ENCODE measurements at places on chromosomes 6 and 20.

- DNase-seq = no peak
Observed at GRCh38 chr6:140909156-140909555, 1223.6 kb upstream of the GJE1 start.

- no peak for DNase-seq
Observed at GRCh38 chr6:126107475-126108166, 121.3 kb downstream of the TRMT11 start.

GRCh38 chr20:51542033-51542570 lies 417 bp downstream of the NFATC2 start:
- peak; percentile 73 for DNase-seq

DNA sequence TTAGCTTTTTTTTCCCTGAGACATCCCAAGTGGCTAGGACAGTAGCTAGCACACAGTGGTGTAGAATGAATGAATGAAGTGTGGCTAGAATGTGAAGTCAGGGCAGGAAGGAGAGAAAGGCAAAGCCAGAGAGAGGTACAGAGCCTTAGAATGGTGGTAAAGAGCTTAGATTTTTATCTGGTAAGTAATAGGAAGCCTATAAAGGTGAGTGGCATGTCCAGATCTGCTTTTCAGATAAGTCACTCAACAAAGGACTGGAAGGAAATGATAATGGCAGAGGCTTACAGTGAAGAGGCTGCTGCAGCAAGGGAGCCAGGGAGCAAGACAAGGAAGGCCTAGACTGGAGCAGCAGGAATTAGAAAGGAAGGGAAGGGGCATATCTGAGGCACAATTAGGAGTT lies 96.0 kb upstream of the PRDM1 start:
- DNase-seq = no peak

DNA sequence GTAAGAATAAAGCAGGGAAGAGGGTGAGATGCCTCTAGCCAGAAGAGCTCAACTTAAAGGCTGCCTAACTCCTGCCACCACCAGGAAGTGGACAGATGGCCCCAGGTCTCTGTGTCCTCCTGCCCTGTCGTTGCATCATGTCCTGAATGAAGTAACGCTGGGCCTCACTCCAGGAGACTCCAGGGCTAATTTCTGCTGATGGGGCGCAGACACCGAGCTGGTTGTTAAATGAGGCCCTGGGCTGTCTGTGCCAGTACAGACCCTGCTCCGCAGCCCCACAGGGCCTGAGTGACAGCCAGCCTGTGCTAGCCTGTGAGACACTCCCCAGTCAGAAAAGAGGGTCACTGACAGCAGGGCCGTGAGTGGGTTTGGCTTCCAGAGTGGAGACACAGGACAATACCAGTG lies 6.5 kb downstream of the IP6K3 start:
- DNase-seq = no peak

- DNase-seq = no peak
Observed at GRCh38 chr6:89120371-89120770, 2.5 kb upstream of the SRSF12 start.

DNA sequence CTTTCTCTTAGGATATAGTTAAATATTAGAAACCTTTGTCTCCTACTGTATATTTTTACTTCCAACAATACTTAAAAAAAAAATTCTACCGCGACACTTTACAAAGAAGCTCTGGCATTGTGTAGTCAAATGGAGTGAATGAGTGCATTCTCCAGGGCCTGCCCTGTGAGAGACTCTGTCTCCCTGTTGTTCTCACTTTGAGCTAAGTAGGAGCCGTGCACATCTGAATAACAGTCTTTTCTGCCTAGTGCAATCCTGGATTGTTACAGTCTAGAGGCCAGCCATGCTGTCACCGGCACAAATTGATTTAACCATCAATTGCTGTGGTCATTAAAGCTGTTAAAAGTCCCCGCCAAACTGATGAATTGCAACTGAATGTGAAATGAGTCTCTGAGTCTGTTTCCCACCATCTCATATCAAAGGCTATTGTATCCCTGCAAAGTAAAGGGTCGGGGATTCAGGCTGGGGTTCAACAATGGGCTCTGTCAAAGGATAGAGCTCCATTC lies 156.0 kb downstream of the RFPL4B start:
- peak; percentile 6 for DNase-seq

GRCh38 chr6:20540683-20541082 lies 6.4 kb downstream of the CDKAL1 start:
- no peak for DNase-seq

DNA sequence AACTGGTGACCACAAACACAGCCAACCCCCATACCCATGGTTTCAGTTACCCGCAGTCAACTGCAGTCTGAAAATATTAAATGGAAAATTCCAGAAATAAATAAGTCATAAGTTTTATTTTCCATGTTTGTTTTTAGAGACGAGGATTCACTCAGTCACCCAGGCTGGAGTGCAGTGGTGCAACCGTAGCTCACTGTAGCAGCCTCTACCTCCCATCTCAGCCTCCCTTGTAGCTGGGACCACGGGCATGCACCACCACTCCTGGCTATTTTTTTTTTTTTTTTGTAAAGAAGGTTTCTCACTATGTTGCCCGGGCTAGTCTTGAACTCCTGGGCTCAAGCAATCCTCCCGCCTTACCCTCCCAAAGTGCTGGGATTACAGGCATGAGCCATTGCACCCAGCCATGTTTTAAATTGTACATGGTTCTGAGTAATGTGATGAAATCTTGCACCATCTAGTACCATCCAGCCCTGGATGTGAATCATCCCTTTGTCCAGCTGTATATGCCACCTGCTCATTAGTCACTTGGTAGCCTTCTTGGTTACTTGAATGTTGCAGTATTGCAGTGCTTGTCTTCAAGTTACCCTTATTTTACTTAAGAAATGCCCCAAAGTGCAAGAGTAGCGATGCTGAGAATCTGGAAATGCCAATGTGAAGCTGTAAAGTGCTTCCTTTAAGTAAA lies 14.5 kb downstream of the CSNK2A1 start:
- no peak for DNase-seq

- no peak for DNase-seq
Observed at GRCh38 chr20:11271920-11272594, 598.3 kb upstream of the JAG1 start.

DNA sequence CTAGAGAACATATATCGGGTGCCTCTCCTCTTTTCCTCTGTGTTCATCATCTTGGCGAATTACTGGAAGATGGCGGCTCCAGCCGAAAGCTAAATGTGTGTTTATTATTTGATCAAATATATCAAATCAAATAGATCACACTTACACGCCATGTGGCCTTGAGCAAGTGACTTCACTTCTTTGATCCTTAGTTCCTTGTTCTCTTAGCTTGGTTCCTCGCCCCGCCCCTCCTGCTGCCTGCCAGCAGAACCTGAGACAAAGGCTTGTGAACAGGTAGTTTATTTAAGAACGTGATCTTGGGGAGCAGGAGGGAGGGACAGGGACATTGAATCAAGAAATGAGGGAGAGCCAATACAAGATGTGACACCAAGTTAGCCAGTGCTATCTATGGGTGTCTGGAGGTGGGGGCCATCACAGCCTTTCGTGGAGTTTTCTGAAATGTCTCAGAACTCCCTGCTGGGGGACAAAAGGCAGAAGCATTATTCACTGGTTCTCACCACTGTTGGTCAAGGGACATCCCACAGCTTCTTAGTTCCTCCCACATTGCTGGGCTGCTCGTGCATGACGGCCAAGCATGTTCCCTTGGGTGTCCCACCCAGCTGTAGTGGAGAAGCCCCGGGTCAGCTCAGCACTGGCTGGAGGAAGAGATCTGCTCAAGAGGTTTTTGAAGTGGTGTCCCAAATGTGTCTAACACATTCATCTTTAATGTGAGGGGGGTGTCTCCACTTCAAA lies 44.9 kb upstream of the RNF24 start:
- DNase-seq = no peak

DNA sequence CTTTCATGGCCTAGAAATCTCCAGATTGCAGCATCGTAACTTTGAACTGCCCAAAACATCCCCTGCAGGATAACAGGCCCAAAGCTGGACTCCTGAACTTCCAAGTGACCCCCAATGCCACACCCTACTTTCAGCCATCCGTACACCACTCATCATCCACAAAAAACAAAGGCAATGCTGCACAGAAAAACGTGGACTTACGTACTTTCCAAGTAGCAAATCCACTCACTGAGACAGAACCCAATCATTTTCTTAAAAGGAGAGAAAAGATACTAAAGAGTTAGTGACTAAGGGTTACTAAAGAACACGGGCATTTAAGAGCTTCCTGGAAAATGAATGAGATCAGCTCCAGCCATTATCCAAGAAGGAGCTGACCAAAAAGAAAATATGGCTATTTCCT lies 211.0 kb downstream of the WDR27 start:
- DNase-seq = no peak

- DNase-seq = no peak
Observed at GRCh38 chr6:13053006-13053461, 275.3 kb downstream of the TBC1D7 start.

DNA sequence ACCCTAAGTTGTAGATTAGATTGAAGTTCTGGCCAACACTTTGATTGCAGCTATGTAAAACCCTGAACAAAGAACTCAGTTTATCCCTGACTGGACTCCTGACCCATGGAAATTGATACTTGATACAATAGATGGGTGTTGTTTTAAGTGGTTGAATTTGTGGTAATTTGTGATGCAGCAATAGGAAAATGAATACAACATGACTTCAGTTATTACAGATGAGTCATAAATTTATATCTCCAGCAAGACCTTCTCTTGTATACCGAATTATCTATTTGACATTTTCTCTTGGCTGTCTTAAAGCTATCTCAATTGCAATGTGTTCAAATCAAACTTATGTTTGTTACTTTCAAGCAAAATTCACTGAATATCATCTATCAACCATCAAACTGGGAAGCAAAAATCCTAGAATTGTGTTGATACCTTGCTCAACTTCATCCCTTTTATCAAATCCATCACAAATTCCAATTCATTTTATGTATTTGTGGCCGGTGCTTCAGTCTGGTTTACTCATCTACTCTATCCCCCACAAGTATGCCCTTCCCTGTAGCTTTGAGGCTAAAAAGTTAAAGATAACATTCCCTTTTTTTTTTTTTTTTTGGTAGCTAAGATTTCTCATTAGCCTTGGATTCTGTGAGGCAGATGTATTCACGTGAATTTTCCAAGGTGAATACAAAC lies 129.4 kb upstream of the CENPW start:
- no peak for DNase-seq

DNA sequence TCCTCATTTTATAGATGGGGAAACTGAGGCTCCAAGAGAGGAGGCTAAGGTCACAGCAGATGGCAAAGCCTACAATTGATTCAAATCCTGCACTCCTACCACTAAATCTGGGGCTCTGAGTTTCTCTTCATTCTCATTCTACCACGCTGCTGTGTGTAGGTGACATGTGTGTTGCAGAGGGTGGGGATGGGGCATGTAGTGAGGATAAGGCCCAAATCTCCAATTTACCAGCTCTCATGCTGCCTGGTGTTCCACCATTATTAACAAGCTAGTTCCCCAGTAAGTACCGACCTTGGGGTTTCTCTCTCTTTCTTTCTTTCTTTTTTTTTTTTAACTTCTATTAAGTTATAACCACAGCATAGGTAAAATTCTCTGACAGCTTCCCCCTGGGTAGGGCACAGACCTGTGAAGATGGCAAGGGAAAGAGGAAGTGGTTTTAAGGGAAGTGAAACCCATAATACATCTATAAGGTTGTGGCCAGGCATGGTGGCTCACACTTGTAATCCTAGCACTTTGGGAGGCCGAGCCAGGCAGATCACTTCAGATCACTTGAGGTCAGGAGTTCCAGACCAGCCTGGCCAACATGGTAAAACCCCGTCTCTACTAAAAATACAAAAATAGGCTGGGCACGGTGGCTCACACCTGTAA lies 13.0 kb upstream of the MATN4 start:
- DNase-seq = no peak

DNA sequence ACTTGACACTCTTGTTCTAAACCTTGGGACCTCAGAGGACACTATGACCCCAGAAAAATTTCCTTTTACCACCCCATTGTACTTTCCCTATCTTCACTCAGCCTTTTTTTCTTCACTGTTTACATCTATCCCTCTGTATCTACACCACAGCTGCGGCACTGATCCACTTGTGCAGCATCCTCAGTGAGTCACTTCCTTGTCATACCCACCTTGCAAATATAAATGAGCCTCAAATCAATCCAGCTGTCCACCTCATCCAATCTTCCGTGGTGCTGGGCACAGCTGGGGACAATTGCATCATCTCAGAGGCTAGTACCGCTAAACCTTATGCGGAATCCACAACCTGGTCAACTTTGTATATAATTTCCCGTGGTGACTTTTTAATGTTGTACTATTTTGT lies 710.5 kb downstream of the QKI start:
- no peak for DNase-seq

GRCh38 chr6:151399679-151400078 lies 8.3 kb upstream of the ZBTB2 start:
- no peak for DNase-seq

- DNase-seq = no peak
Observed at GRCh38 chr6:83069633-83070032, 2.2 kb downstream of the DOP1A start.

DNA sequence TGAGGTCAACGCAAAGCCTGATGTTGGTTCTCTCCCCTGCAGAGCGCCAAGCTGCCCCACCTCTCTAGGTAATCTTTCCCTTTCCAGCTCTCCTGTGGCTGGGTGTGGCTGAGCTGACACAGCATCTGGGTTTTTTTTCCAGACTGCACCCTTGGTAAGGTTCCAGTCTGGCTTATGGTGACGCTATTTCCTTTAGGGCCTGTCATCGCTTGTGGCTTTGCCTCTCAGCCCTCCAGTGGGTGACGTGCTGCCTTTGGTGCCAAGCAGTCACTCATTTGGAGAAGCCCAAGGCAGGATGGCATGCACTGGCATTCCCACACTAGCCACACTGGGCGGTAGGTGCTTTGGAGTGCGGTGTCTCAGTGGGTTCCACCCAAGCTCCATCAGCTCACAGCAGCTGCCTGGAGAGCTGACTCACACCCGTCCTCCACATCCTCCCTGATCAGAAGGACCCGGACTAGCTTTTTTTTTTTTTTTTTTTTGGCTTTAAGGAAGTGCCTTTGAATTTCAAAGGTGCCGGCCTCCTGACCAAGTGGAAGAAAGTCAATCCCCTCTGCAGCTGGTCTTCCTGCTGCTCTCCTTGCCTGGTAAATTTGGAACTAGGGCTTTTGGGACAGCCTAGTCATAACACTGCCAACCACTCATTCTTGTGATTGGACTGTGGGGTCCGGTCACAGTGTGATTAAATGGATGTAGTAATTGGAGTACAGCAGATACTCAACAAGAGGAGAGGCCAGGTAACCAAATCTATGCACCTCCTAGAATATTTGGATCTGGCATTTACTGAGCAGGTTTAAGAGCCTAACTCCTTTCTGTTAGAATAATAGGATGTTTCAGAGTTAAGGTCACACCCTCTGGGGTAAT lies 153.6 kb downstream of the CD83 start:
- DNase-seq = no peak

GRCh38 chr20:56442389-56443365 lies 25.8 kb upstream of the RTF2 start:
- no peak for DNase-seq

DNA sequence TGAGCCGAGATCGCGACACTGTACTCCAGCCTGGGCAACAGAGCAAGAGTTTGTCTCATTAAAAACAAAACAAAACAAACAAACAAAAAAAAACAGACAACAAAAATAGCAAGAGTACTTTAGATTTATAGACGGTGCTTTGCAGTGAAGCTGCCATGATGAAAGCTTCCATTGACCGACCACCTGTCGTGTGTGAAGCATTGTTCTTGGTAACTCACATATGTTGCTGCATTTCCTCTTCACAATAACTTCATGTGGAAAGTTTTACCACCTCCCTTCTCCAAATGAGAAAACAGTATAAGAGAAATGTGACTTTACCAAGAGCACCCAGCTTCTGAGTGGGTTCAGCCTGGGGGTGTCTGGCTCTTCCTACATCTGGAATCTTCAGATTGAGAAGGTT lies 56.4 kb upstream of the PTGIS start:
- no peak for DNase-seq
